ENCODE measurements at places on chromosomes 16 and 17.

GRCh38 chr17:73349138-73349537 is 37.3 kb upstream of the CDC42EP4 start:
- H3K4me3 ChIP-seq: no peak overlapping the region
- H3K4me1 ChIP-seq: no peaks in the 10 kb centered on the region
- H3K36me3 ChIP-seq: no peaks in the 10 kb centered on the region
- no peak overlapping the region for H3K27ac ChIP-seq
- DNase-seq: no peak

- peaks cover 7% of the 10 kb centered on the region for H3K4me1 ChIP-seq
- H3K27me3 ChIP-seq: peaks cover 11% of the 10 kb centered on the region
- no peaks in the 10 kb centered on the region for H3K36me3 ChIP-seq
Measured at GRCh38 chr16:8571061-8571596, 19.2 kb downstream of the TMEM114 start.

DNA sequence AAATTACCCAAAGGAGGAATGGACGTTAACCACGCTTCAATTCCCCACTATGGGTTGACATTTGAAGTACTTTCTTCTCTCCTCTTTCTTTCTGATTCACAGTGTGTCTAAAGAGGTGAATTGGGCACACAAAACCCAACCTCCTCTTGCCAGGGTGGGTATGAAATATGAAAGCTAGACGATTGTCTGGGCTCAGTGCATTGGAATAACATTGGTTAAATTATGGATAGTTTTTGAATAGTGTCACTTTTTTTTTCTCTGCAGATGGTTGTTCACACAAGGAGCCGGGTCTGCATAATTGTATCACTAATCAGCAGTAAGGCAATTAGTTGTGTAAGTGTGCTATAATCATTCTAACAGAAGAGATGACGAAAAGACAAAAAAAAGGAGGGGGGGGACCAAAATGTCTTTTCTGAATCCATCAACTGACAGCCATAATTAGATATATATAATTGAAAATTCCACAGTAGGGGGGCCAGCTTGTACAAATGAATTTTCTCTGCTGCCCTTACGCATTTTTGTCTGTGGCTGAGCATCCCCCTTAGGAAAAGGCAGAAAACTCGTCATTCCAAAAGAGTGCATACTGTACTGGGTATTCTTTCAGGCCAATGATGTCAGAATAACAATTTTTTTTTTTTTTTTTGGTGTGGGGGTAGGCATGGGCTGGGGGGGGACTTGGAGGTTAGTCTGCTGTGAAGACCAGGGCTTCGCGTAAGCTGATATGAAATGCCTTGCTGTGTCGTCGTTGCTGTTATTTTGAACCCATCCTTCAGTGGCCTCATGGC is 307.5 kb upstream of the SALL1 start:
- no peak overlapping the region for H3K27ac ChIP-seq
- H3K27me3 ChIP-seq: no peaks in the 10 kb centered on the region
- no peaks in the 10 kb centered on the region for H3K4me1 ChIP-seq
- H3K36me3 ChIP-seq: no peaks in the 10 kb centered on the region
- no peak overlapping the region for H3K4me3 ChIP-seq

DNA sequence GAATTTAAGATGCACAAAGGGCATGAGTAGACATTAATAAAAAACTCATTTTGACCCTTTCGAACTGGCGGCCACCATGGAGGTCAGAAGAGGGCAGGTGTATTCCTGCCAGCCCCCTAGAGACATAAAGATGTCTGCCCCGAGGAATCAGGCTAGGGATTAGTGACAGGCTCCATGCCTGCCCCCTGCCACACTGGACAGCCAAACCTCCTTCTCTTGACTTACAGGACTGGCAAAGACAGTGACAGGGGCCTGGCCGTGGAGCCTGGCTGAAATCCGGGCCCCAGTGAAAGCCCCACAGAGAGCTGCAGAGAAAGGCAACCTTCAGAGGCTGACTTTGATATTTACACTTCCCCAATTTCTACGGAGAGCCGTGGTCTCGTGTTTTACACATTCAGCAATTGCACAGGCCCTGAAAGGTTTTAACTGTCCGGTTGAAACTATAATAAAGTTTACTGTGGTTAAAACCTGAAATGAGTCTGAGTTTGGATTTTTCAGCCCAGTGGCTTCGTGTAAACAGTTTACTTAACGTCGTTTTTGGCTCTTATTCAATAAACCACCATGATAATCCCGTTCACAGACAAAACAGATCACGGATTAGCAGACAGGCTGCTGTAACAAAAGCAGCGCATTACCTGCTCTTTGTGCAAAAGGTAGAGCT is 243.9 kb upstream of the MYOCD start:
- H3K4me1 ChIP-seq: no peaks in the 10 kb centered on the region
- H3K27ac ChIP-seq: no peak overlapping the region
- H3K36me3 ChIP-seq: no peaks in the 10 kb centered on the region
- H3K27me3 ChIP-seq: no peaks in the 10 kb centered on the region
- no peak overlapping the region for H3K4me3 ChIP-seq
- no peak for DNase-seq

- H3K4me3 ChIP-seq: no peak overlapping the region
- no peak overlapping the region for H3K27ac ChIP-seq
- no peak for DNase-seq
- H3K36me3 ChIP-seq: no peaks in the 10 kb centered on the region
Measured at GRCh38 chr16:88907768-88908167, 41.3 kb upstream of the PABPN1L start.

GRCh38 chr17:47955497-47956461 is 1.9 kb downstream of the PRR15L start:
- no peak for DNase-seq
- no peaks in the 10 kb centered on the region for H3K4me1 ChIP-seq
- peak overlapping the region; percentile 38 for H3K27ac ChIP-seq
- no peaks in the 10 kb centered on the region for H3K36me3 ChIP-seq

- no peaks in the 10 kb centered on the region for H3K27me3 ChIP-seq
- peak overlapping the region; percentile 93 for H3K27ac ChIP-seq
- H3K4me1 ChIP-seq: peaks cover 87% of the 10 kb centered on the region
- peak; percentile 77 for DNase-seq
- H3K4me3 ChIP-seq: peak overlapping the region; percentile 45
Measured at GRCh38 chr17:45307290-45308015, 9.4 kb downstream of the MAP3K14 start.

DNA sequence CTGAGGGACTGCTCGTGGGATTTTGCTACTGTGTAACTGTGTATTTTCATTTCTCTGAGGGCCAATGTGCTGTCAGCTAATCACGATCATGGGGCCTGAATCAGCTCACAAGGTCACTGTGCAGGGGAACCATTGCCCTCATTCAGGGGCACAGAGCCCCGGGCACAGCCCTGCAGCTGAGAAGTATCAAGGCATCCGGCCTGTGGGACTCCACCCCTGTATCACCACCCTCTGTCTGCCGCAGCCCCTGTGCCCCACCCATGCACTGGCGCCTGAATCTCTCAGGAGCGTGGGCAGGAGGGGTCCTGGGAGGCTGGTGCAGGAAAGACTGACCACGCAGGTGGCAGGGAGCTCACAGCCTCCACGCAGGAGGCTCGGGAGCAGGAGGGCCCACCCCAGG is 43.4 kb upstream of the RASD1 start:
- no peaks in the 10 kb centered on the region for H3K4me1 ChIP-seq
- DNase-seq: no peak
- no peak overlapping the region for H3K4me3 ChIP-seq
- no peaks in the 10 kb centered on the region for H3K36me3 ChIP-seq

- peak; percentile 84 for DNase-seq
- peak overlapping the region; percentile 95 for H3K27ac ChIP-seq
- peaks cover 71% of the 10 kb centered on the region for H3K4me1 ChIP-seq
- no peaks in the 10 kb centered on the region for H3K27me3 ChIP-seq
- H3K36me3 ChIP-seq: peaks cover 55% of the 10 kb centered on the region
Measured at GRCh38 chr16:3058139-3059030, 7.1 kb upstream of the IL32 start.

DNA sequence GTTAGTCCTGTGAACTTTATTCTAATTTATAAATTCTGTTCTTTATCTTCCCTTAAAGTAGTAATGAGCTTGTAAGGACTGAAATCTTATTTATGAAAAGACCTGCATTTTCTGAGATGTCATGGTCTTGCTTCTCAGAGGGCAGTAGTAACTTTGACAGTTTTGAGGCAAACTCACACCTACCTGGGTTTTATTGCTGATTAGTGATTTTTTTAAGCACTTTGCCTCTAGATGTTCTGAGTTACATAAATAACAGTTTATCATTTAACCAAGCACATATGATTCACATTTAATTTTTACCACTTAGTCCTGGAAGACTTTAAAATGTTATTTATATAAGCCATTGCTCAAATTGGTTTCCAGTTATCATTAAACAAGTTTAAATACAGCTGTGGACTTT is 10.7 kb downstream of the DUSP14 start:
- no peaks in the 10 kb centered on the region for H3K27me3 ChIP-seq
- no peak overlapping the region for H3K27ac ChIP-seq
- peaks cover 4% of the 10 kb centered on the region for H3K36me3 ChIP-seq
- H3K4me1 ChIP-seq: peaks cover 6% of the 10 kb centered on the region
- H3K4me3 ChIP-seq: no peak overlapping the region

GRCh38 chr16:55184052-55184451 is 140.0 kb upstream of the IRX6 start:
- H3K27ac ChIP-seq: no peak overlapping the region
- H3K27me3 ChIP-seq: no peaks in the 10 kb centered on the region

DNA sequence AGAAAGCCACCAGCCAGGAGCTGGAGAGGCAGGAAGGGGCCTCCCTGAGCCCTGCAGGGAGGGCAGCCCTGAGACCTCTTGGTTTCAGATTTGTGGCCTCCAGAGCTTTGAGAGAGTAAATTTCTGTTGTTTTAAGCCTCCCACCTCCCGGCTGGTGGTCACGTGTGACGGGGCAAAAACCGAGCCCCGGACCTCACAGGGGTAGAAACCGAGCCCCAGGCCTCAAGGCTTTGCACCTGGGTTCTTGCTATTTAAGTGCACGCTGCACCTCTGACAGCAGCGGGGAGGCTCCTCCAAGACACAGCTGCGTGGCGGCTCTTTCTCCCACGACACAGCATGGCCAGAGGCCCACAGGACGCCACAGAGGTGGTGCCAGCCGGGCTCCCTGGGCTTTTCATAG is 17.4 kb upstream of the ZC3H18 start:
- H3K4me1 ChIP-seq: peaks cover 13% of the 10 kb centered on the region
- no peak for DNase-seq
- peaks cover 22% of the 10 kb centered on the region for H3K27me3 ChIP-seq
- no peaks in the 10 kb centered on the region for H3K36me3 ChIP-seq
- H3K27ac ChIP-seq: no peak overlapping the region
- H3K4me3 ChIP-seq: no peak overlapping the region

DNA sequence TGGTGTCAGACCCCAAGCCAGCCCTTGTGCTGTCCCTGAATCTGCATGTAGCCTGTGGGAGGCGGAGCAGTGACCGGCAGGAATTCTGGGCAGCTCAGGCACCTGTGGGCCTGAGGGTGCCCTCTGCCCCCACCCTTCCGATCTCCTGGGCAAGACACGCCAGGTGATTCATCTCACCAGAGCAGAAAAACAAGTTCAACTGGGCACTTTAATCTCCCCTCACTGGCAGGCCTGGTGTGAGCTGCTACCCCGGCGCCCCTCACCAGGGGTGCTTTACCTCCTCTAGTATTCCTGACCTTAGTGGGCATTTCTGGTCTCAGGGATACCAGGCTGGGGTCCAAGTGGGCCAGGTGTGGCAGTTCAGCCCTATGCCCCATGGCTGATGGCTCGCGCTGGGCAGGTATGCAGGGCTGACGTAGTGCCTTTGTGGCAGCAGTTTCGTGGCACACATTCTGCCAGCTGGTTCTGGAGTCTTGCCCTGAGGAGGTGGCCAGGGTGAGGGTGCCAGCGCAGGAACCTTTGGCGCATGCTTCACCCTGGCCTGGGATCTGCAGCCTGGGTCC is 6.0 kb downstream of the ERBB2 start:
- peaks cover 17% of the 10 kb centered on the region for H3K4me1 ChIP-seq
- H3K27me3 ChIP-seq: peaks cover 23% of the 10 kb centered on the region
- no peaks in the 10 kb centered on the region for H3K36me3 ChIP-seq
- H3K27ac ChIP-seq: no peak overlapping the region
- no peak overlapping the region for H3K4me3 ChIP-seq

- peaks cover 2% of the 10 kb centered on the region for H3K27me3 ChIP-seq
- no peak overlapping the region for H3K4me3 ChIP-seq
- no peak overlapping the region for H3K27ac ChIP-seq
- H3K4me1 ChIP-seq: peaks cover 9% of the 10 kb centered on the region
- peaks cover 2% of the 10 kb centered on the region for H3K36me3 ChIP-seq
Measured at GRCh38 chr17:20094777-20095176, 85.6 kb downstream of the SPECC1 start.

GRCh38 chr16:66081775-66082366 is 284.6 kb upstream of the CDH5 start:
- H3K4me3 ChIP-seq: no peak overlapping the region
- H3K27me3 ChIP-seq: no peaks in the 10 kb centered on the region
- no peaks in the 10 kb centered on the region for H3K4me1 ChIP-seq
- H3K27ac ChIP-seq: no peak overlapping the region
- DNase-seq: no peak

DNA sequence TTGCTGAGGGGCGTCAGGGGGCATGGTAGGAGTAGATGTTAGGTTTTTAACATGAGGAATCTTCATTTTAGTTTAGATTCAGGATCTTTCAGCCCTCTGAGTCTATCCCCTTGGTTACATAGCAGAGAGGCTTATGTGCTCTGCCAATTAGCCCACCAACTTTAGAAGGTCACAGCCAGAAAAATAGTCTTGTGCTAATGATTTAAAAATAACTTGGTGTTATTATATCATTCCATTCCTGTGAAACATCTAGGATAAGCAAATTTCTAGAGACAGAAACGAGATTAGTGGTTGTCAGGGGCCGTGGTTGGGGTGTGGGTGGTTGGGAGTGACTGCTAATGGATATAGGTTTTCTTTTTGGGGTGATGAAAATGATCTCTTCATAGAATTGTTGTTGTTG is 183.7 kb downstream of the SNX29 start:
- H3K36me3 ChIP-seq: no peaks in the 10 kb centered on the region
- H3K4me3 ChIP-seq: no peak overlapping the region
- no peak for DNase-seq
- H3K27me3 ChIP-seq: no peaks in the 10 kb centered on the region

DNA sequence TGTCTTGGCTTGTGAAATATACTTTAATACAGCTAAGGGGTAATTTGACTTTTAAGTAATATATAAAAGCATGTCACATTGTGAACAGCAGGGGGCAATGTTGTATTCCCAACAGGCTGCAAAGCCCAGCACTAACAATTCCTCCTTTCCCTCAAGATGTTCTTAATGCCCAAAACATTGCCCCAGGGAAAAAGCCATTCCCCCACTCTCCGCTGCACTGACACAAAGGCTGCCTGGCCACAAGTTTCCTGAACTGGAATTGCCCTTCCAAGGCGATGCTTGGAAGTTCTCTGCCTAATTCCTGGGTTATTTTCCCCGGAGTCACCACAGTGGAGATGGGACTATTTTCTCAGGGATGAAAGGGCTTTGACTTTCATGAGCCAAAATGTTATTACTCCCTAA is 27.2 kb downstream of the CLEC16A start:
- no peak for DNase-seq
- peaks cover 20% of the 10 kb centered on the region for H3K36me3 ChIP-seq
- peak overlapping the region; percentile 86 for H3K27ac ChIP-seq
- H3K4me1 ChIP-seq: peaks cover 73% of the 10 kb centered on the region
- H3K4me3 ChIP-seq: no peak overlapping the region

Measured in activated CD8-positive, alpha-beta memory T cell treated with anti-CD3 and anti-CD28 coated beads, Interleukin-2, amount 10 ng/mL, durations not matched to agents 7 days and 5 days (primary cell).